ENCODE measurements at places on chromosomes 6 and 20. TPM values are rescaled to one million over a fixed set of nuclear protein-coding genes. Genes with fewer than 3 reads are reported as not detected.

The GNMT gene
- total RNA-seq, result 0.72 TPM

The KHDC1L gene
- total RNA-seq, result not detected

The EPHA7 gene
- 8.6 TPM for total RNA-seq

The GHRH gene
- not detected for total RNA-seq

The CALHM4 gene
- total RNA-seq, result not detected

The HLA-A gene
- total RNA-seq, result 397 TPM

The THEMIS gene
- 0.05 TPM for total RNA-seq

The KHDRBS2 gene
- total RNA-seq, result not detected

The BTNL2 gene
- not detected for total RNA-seq

The FAM8A1 gene
- 9.3 TPM for total RNA-seq

The NQO2 gene
- 45.7 TPM for total RNA-seq

The LY6G6F gene
- not detected for total RNA-seq

The SNAP25 gene
- 0.69 TPM for total RNA-seq

The TXLNB gene
- total RNA-seq, result not detected

The NHLRC1 gene
- total RNA-seq, result 2.1 TPM

The SOBP gene
- 9.0 TPM for total RNA-seq

The JPH2 gene
- 0.49 TPM for total RNA-seq

The TOX2 gene
- total RNA-seq, result 85.4 TPM

The PRRT1 gene
- total RNA-seq, result 1.3 TPM

The MEA1 gene
- total RNA-seq, result 111 TPM

The HFE gene
- 12.1 TPM for total RNA-seq

The NMBR gene
- not detected for total RNA-seq

The ANKRD6 gene
- total RNA-seq, result 2.4 TPM

The SPEF1 gene
- 0.41 TPM for total RNA-seq

The SMLR1 gene
- total RNA-seq, result 0.08 TPM

The ZNF341 gene
- total RNA-seq, result 7.7 TPM

The CCDC28A gene
- 4.7 TPM for total RNA-seq

The GMPR gene
- total RNA-seq, result 3.5 TPM

The CST4 gene
- total RNA-seq, result not detected

The LTB gene
- total RNA-seq, result 3.7 TPM

The STX7 gene
- 40.6 TPM for total RNA-seq

The HLA-G gene
- 0.62 TPM for total RNA-seq

All from Panc1 (cell line).